ENCODE measurements at places on chromosomes 13 and 19.

GRCh38 chr13:36840718-36841250, 21.8 kb downstream of the RFXAP start:
- DNase-seq: no peak

DNA sequence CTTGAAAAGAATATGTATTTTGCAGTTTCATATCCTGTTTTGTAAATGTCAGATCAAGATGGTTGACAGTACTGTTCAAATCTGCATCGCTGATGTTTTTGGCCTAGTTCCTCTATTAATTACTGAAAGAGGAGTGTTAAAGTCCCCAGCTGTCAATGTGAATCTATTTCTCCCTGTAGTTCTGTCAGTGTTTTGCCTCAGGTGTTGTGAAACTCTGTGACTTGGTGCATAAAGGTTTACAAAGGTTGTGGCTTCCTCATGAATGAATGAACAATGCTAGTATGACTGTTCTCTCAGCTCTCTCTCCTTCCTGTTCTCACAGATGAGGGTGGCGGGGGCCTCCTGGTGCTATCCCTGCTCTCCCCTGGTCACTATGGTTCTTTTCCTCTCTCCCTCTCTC, 142.4 kb downstream of the MYCBP2 start:
- DNase-seq: no peak

- DNase-seq: no peak
Observed at GRCh38 chr19:7200736-7201135, 93.5 kb downstream of the INSR start.

DNA sequence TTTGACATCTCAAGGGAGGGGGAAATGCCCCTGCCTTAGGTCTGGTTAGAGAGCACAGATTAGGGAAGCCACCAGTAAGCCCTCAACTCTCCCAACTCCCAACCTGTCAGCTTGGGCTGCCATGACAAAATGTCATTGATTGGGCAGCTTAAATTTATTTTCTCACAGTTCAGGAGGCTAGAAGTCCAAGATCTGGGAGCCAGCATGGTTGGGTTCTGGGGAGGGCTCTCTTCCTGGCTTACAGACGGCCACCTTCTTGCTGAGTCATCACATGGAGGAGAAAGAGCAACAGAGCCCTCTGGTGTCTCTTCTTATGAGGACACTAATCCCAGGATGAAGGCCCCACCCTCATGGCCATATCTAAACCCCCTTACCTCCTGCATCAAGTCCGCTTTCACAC, 24.2 kb downstream of the C19orf12 start:
- no peak for DNase-seq

GRCh38 chr13:28324181-28324789, 170.6 kb downstream of the FLT1 start:
- DNase-seq: no peak

DNA sequence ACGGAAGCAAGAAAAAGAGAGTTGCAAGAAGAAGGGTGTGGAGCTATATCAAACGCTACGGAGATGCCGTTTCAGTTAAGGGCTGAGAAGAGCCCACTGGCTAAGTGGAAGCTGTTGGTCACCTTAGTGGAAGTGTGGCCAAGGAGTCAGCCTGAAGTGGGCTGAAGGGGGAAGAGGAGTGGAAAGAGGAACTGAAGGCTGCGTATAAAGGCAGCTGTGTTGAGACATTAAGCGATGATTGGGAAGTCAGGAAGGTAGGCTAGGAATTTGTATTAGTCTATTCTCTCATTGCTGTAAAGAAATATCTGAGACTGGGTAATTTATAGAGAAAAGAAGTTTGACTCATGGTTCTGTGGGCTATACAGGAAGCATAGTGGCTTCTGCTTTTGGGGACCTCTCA, 14.1 kb upstream of the FRY start:
- DNase-seq: no peak

DNA sequence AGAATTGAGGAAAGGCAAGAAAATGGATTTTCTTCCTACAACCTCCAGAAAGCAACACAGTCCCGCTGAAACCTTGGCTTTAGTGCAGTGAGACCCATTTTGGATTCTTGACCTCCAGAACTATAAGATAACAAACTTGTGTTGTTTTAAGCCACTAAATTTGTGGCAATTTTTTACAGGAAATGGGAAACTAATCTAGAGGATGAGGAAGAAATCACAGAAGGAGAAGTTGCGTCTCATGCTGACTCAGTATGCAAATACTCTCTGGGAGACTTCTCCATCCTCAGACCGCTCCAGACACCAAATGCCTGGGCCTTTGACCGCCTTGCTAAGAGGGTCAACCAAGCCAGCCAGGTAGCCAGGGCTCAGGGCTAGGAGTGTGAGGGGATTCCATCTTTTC, 13.1 kb upstream of the CEACAM16 start:
- DNase-seq: no peak

- DNase-seq: no peak
Observed at GRCh38 chr13:70723732-70724131, 615.5 kb upstream of the KLHL1 start.

DNA sequence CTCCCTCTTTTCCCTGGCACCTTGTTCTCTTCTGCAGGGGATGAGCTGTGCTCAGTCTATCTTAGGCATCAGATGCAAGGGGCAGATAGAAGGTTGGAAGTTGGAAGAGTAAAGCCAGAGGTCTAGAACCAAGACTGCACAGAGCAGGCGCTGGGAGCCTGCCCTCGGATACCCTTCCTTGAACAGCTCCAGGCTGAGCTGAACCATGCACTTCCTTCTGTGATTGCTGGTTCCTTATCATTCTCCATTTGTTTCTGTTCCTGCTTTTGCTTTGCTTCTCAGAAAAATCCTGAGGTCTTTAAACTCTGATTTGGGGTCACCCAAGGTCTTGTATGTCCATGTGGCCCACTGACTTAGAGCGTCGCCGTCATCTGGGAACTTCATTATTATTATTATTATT, 36.3 kb downstream of the ARHGEF18 start:
- no peak for DNase-seq

GRCh38 chr19:41570639-41571112, 5.3 kb upstream of the CEACAM21 start:
- peak; percentile 19 for DNase-seq

- no peak for DNase-seq
Observed at GRCh38 chr19:16208064-16208759, 10.5 kb downstream of the AP1M1 start.

- DNase-seq: no peak
Observed at GRCh38 chr13:99980201-99980823, 1.3 kb upstream of the ZIC2 start.

GRCh38 chr13:77377016-77377415, 50.1 kb upstream of the MYCBP2 start:
- no peak for DNase-seq

GRCh38 chr19:52585604-52586003, 15.5 kb downstream of the ZNF701 start:
- DNase-seq: no peak

DNA sequence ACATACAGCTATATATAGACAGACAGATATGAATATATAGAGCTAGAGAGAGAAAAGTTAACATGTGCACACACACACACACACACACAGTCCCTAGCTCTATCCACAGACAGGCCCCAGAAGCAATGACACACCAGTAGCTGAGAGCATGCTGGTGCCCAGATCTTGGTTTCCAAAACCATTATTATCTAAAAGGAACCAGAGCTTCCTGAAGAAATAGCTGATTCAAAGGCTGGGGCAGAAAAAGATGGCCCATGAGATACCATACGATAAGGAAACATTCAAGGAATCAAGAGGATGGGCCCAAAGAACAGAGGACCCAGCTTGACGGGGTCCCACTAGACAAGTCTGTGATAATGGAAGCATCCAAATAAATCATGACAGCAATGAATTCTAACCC, 53.4 kb downstream of the ABCC4 start:
- no peak for DNase-seq

DNA sequence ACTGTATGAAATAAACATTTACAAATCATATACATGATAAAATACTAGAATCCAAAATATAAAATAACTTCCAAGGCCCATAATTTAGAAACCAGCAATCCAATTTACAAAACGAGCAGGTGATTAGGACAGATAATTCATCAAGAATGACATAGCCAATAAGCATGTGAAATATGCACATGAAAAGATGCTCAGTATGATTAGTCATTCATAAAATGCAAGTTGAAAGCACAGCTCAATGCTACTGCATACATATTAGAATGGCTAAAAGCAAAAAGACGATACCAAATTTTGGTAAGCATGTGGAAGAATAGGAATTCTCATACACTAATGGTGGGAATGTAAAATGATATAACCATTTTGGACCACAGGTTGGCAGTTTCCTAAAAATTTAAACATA, 837.2 kb upstream of the MIR17HG start:
- DNase-seq: no peak

DNA sequence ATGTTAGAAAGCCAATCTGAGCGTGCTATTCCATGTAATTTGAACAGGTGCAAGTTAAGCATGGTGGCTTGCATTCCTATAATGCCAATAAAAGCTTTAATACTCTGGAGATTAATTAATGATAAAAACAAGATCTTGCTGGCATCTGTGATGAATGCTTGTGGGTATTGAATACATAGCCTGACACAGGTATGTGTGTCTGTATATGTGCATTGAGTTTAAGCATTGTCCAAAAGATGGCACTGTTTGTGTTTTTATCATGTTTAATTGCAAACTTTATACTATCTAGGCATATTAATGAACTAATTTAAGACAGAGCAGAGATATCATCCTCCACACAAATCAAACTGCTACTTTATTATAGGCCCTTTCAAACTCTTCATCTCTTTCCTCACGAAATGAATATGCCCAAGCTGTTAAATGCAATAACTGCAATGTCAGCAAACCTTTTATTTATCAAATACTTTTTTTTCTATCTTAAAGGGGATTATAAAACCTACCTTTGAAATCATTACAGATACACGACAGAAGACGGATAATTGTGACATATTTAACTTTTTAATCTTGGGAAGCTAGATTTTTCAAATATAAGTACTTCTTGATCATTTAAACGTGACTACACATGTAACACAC, 86.5 kb downstream of the TNFSF11 start:
- no peak for DNase-seq

- no peak for DNase-seq
Observed at GRCh38 chr13:22198641-22199217, 527.9 kb downstream of the FGF9 start.

GRCh38 chr19:43562226-43562697, 13.1 kb downstream of the XRCC1 start:
- no peak for DNase-seq

- no peak for DNase-seq
Observed at GRCh38 chr13:74230984-74231501, 96.8 kb upstream of the KLF12 start.

DNA sequence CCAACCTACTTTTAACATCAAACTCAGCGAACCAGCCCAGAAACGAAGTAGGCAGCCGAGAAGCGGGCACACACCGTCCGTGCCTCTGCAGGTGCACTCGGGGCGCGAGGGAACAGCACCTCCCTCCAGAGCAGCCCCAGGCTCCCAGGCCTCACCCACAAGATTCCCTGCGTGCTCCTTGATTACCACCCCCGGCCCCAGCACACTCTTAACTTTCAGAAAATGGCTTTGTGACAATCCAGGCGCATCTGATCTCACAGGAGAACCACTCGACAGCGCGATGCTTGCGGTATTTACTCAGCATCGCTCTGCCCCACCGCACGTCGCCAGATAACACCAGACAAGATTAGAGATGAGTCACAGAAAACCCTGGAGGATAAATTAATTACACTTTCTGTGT, 134.9 kb upstream of the SPACA7 start:
- DNase-seq: no peak

GRCh38 chr19:48648134-48648533, 2.1 kb upstream of the CA11 start:
- no peak for DNase-seq

DNA sequence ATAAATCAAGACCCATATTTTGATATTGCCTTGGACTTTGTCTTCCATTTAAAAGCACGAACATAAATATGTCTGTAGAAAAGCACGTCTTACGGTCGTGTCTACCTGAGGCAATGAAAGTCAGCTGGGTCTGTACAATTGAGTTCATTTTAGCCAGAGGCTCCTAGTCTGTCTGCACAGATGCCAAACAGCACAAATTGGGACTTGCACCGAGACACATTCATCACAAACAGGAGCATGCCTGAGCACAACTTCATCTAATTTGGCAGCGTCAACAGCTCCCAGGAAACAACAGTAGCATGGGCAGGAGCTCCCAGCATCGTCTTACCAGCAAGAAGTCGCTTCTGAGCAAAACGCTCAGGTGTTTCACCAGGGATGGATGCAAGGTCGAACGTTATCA, 687.0 kb downstream of the EFNB2 start:
- DNase-seq: no peak

- no peak for DNase-seq
Observed at GRCh38 chr19:1079566-1080111, 12.7 kb downstream of the ARHGAP45 start.

DNA sequence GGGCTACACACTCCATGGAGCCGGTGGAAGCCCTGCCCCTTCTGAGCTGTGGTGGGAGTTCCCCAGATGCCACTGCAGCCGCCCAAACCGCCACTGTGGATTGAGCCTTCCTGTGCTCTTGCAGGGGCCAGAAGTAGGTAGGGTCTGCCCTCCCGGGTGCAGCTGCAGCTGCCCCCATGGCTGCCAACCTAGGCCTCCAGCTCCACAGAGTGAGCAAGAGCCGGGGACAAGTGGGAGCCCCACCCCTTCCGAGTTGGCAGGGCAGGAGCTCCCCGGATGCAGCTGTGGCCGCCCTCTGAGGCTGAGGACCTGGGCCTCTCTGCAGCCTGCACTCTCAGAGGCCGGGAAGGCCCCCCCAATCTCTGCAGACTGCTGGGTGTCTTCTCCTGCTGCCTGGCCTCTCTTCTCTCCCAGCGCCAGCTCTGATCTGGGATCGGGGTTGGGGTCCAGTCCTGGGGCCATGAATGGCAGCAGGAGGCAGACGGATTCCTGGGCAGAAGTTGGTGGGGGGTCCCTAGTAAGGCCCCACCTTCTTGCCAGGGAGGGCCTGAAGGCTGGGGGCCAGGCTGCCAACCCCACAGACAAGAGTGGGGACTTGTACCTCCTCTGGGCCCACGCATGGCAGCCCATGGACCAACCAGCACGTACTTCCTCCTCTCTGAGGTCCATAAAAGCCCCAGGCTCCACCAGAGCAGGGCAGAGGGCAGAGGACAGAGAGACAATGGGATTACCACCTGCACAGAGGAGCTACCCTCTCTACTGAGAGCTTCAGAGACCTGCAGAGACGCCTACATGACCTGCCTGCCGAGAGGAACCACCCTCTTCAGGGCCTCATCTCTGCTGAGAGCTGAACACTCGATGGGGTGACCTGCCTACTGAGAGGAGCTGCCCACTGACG, 28.9 kb downstream of the AP2S1 start:
- no peak for DNase-seq

- DNase-seq: no peak
Observed at GRCh38 chr13:94557684-94558235, 38.2 kb downstream of the TGDS start.

GRCh38 chr19:5743630-5744029, 23.2 kb downstream of the CATSPERD start:
- no peak for DNase-seq

Measured in NCI-H2081 treated with DMSO at 0.1 percent for 48 hours (cell line).